ENCODE measurements at places on chromosomes 3 and 15. TPM values are rescaled to one million over a fixed set of nuclear protein-coding genes. Genes with fewer than 3 reads are reported as not detected.

The PAQR9 gene
- not detected for total RNA-seq

The TMC3 gene
- not detected for total RNA-seq

The ADAMTS9 gene
- total RNA-seq, result 34.4 TPM

The ATP8B4 gene
- 0.39 TPM for total RNA-seq

The LINGO1 gene
- not detected for total RNA-seq

The OR5AC2 gene
- not detected for total RNA-seq

The NOX5 gene
- 0.39 TPM for total RNA-seq

The ST6GAL1 gene
- 13.0 TPM for total RNA-seq

The TMCC1 gene
- total RNA-seq, result 7.1 TPM

The KLF15 gene
- total RNA-seq, result 9.5 TPM

The FMN1 gene
- 6.2 TPM for total RNA-seq

The ST8SIA2 gene
- total RNA-seq, result not detected

The TMCO5A gene
- not detected for total RNA-seq

The GOLGA6D gene
- not detected for total RNA-seq

The HCN4 gene
- not detected for total RNA-seq

The ARGFX gene
- not detected for total RNA-seq
